ENCODE measurements at places on chromosomes 16 and 17. TPM values are rescaled to one million over a fixed set of nuclear protein-coding genes. Genes with fewer than 3 reads are reported as not detected.

The PRSS8 gene
- total RNA-seq, result 103 TPM

DNA sequence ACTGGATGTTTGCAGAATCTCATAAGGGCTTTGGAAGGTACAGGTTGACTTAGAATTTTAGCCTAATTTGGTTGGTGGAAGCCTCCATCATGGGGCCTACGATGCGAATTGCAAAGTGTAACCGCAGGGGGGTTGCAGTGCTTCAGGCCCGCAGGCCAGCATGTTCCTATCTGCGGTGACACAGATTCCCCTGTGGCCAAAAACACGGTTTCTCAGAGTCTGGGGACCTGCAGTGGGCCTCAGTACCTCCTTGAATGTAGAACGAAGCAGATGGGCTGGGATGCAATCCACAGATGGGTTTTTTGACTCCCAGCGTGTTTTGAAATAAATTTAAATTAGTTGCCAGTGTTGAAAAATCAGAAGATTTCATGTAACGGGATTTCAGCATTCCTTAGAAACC is 34.7 kb downstream of the KIAA0513 start:
- no peaks in the 10 kb centered on the region for H3K27me3 ChIP-seq
- H3K36me3 ChIP-seq, result peaks cover 7% of the 10 kb centered on the region

- no peak for DNase-seq
- H3K4me1 ChIP-seq, result no peaks in the 10 kb centered on the region
- H3K27ac ChIP-seq, result no peak overlapping the region
- H3K36me3 ChIP-seq, result no peaks in the 10 kb centered on the region
These were observed 46.9 kb upstream of the WSCD1 start for GRCh38 chr17:6023036-6023831.

The KRT39 gene
- total RNA-seq, result 0.35 TPM

GRCh38 chr17:7995724-7996123 is 6.7 kb upstream of the GUCY2D start:
- no peak overlapping the region for H3K27ac ChIP-seq
- no peak for DNase-seq
- no peak overlapping the region for H3K4me3 ChIP-seq
- H3K27me3 ChIP-seq, result peaks cover 55% of the 10 kb centered on the region
- no peaks in the 10 kb centered on the region for H3K4me1 ChIP-seq

The CDIPT gene
- total RNA-seq, result 83.2 TPM

- no peak overlapping the region for H3K27ac ChIP-seq
- no peaks in the 10 kb centered on the region for H3K27me3 ChIP-seq
- H3K36me3 ChIP-seq, result no peaks in the 10 kb centered on the region
These were observed 26.8 kb upstream of the PVALEF start for GRCh38 chr17:81138500-81138899.

GRCh38 chr17:72782985-72783701 is 309.3 kb downstream of the SLC39A11 start:
- DNase-seq, result no peak
- H3K36me3 ChIP-seq, result no peaks in the 10 kb centered on the region
- no peaks in the 10 kb centered on the region for H3K27me3 ChIP-seq
- no peak overlapping the region for H3K4me3 ChIP-seq
- no peak overlapping the region for H3K27ac ChIP-seq
- H3K4me1 ChIP-seq, result no peaks in the 10 kb centered on the region
